ENCODE measurements at places on chromosomes 7 and 10. TPM values are rescaled to one million over a fixed set of nuclear protein-coding genes. Genes with fewer than 3 reads are reported as not detected.

CUBN gene
- polyA plus RNA-seq = 73.9 TPM

ADRB1 gene
- polyA plus RNA-seq = 0.64 TPM

PDZD7 gene
- 95.8 TPM for polyA plus RNA-seq

TET1 gene
- 3.2 TPM for polyA plus RNA-seq

CLRN3 gene
- 121 TPM for polyA plus RNA-seq

DNA sequence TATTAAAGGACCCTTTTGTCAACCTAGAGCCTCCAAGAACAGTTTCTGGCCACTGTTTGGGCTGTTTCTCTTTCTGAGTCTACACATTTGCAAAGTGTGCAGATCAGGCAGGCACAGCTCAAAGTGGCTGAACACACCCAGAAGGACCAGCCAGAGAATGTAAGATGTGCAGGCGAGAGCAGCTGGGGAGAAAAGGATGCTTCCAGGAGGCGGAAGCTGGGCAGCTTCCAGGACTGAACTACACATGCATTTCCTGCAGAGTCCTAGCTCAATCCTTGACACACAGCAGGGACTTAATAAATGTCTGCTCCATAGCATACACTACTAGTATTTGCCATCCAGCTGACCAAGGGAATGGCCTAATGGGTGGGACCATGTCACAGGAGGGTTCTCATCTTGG is 70.9 kb downstream of the CTBP2 start:
- DNase-seq = no peak

- no peak for DNase-seq
These were observed 918 bp downstream of the CALHM2 start for GRCh38 chr10:103451091-103451813.

DNA sequence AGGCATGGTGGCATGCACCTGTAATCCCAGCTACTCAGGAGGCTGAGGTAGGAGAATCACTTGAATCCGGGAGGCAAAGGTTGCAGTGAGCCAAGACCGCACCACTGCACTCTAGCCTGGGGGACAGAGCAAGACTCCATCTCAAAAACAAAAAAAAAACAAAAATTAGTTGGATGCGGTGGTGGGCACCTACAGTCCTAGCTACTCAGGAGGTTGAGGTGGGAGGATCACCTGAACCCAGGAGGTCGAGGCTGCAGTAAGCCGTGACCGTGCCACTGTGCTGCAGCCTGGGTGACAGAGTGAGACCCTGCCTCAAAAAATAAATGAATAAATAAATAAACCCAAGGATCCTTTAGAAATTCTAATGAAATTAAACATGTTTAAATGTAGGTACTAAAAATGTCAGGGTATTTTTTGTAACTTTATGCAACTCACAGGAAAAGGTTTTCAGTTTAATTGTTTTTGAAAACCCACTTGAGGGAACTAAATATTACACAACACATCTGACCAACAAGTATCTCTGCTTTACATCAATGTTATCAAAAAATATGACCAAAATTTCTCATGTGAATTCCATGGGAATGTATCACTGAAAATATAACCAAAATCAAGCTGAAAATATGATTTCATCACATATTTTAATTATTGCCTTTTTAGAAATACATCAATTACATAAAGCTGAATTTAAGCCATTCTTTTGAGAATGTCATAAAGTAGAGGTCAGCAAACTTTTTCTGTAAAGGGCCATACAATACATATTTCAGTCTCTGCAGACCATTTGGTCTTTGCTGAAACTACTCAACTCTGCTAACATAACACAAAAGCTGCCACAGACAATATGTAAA is 23.9 kb downstream of the UPF2 start:
- no peak for DNase-seq

Data from large intestine (tissue), 12 donors.